ENCODE measurements at places on chromosomes 16 and 17.
A peak's percentile ranks its signal among the peaks of the same experiment; 100 is the strongest.

DNA sequence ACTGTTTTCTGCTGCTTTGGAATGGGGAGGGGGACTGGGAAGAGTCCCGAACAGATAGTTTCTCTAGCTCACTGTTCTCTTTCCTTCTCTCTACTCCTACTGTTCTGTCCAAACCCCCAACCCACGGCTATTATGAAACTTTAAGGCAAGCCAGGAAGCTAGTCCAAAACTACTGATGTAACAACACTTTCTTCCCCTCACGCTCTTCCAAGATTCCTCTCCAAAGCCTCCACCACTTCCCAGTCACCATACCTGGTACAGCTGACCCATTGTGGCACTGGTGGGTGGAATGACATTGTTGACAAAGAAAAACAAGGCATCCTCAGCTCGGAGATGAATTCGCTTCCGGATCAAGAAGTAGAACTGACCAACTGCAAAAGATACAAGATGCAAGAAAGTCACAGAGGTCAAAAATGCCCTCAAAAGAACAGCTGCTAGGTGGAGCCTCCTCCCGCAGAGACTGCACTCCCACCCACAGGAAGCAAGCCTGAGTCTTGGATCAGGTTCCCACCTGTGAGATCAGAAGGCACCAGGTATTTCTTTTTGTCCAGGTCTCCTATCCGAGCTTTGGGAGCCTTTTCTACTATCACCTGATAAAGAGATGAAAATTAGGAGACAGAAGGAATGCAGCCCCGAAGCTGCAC lies 1.0 kb downstream of the GABARAP start:
- DNase-seq, result no peak

GRCh38 chr16:50842589-50842988 lies 100.7 kb downstream of the CYLD start:
- DNase-seq, result no peak

- no peak for DNase-seq
These were observed 3.2 kb upstream of the PABPN1L start for GRCh38 chr16:88869673-88869980.

DNA sequence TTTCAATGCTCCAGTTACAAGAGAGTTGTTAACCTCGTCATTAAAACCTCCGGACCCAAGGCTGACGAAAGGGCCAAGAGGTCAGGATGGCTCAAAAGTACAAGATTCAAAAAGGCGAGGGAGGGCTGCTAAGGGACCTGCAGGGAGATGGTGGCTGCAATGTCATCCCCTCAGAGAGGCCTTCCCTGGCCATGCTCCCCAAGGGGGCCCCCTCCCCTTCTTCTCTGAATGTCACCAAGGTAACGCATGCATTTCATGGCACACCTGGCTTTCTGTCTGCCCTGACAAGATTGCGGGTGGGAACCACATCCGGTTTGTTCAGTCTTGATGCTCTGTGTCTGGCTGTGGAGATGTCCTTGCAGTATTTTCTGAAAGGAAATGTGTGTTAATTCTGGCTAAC lies 89.9 kb downstream of the C16orf78 start:
- DNase-seq, result peak; percentile 65

DNA sequence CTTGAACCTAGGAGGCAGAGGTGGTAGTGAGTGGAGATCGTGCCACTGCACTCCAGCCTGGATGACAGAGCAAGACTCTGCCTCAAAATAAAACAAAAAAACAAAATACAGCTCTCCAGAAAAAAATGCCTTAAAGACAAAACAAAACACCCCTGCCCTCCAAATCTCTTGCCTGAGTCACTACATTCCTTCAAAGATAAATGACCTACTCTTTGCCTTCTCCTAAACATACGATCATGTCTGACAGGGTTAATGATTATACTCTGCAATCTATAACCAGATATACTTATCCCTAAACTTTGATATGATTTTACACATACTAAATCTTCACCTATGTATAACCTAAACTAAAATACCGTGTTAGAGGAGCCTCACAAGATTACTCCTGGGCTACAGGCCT lies 1.4 kb upstream of the SETD6 start:
- no peak for DNase-seq

DNA sequence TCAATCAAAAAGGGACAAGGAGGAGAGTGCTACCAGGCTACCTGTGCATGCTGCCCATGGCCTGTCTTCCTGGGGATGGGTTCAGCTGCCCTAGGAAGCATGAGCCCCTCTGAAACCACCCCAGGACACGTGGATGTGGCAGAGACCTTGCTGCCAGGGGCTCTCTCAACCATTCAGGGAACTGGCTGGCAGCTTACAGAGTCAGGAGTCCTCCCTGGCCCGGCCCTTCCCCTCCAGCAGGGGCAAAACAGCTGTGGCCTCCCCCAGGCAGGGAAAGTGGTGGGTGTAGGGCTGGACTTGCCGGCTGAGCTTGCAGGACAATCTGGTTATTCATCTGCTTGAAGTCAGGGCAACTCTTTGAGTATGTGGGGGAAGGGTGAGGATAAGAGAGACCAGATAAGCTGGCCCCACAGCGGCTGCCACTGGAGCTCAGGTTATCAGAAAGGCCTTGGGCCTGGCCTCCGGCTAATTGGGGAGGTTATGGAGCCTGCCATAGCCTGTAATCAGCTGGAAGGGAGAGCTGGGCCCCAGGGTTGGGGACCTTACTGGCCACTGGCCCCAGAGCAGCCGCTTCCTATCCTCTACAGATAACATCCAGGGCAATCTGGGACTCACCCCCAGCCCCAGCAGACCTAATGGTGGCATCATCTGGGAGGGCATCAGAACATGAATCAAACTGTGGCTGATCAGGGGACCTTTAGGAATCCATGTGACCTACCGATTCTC lies 5.6 kb upstream of the TBX2 start:
- DNase-seq, result no peak

DNA sequence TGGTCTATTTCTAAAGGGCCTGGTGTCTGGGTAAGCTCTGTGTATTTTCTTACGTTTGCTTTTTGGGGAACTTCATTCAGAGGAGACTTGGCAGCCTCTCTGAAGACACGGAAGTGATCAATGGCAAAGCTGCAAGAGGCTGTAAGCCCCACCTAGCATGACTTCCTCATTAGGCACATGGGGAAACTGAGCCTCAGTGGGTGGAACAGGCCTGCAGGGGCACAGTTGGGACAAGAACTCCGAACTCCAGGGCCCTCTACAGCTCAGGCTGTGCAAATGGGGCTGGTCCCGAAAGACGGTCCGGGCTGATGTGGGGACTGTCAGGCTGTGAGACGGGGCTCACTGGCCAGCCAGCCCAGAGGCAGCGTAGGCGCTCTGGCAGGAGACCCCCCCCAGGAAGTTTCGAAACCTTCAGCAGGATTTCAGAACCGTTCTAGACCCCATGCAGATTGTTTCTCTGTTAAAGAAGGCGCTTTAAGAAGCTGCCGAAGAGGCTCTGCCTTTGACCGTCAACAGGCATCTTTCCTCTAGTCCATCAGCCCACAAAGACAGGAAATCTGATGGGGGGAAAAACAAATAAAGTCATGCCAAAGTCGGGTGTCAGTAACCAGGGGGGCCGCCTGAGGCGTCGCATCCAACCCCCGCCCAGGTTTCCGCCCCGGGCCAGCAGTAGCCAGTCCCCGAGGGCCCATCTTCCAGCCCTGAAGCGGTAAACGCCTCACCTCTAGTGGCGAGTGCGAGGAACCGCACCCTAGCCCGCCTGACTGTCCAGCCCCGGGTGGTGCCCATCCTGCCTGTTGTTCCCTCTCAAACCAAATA lies 79.8 kb upstream of the TBC1D3K start:
- peak; percentile 49 for DNase-seq

DNA sequence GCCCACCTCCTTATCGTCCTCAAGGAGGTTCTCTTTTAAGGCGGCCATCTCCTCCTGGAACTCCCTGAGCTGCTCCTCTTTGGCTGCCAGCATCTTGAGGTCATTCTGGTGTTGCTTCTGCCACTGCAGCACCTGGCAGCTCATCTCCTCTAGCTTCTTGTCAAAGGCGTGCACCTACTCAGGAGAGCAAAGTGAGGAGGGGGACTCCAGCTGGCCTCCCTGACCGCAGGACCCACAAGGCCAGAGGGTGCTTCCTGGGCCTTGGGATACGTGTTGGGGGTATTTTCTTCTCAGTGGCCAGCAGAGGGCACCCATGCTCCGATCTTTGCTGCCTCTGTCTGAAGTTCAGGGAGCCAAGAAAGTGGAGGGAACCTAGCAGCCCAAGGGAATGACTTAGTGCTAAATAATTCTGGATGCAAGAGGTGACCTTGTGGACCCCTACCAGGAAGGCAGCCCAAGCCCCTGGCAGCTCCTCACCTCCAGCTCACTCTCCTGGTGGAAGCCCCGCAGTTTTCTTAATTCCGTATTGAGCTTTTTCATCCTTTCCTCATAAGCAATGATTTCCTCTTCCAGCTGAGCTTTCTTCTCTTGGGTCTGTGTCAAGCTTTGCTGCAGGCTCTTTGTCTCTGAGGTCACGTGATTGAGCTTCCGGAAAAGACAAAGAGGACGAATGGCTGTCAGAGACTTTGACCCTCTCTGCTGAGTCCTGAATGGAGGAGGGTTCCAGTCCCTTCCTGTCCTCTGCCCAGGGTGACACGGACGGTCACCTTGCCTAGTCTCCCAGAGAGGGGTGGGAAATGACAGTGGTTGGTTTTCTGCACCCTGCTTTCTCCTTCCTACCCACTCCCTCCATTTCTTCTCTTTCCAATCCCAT lies 31.4 kb downstream of the DHX38 start:
- peak; percentile 32 for DNase-seq

GRCh38 chr17:67602444-67602843 lies 115.3 kb upstream of the NOL11 start:
- DNase-seq, result no peak

DNA sequence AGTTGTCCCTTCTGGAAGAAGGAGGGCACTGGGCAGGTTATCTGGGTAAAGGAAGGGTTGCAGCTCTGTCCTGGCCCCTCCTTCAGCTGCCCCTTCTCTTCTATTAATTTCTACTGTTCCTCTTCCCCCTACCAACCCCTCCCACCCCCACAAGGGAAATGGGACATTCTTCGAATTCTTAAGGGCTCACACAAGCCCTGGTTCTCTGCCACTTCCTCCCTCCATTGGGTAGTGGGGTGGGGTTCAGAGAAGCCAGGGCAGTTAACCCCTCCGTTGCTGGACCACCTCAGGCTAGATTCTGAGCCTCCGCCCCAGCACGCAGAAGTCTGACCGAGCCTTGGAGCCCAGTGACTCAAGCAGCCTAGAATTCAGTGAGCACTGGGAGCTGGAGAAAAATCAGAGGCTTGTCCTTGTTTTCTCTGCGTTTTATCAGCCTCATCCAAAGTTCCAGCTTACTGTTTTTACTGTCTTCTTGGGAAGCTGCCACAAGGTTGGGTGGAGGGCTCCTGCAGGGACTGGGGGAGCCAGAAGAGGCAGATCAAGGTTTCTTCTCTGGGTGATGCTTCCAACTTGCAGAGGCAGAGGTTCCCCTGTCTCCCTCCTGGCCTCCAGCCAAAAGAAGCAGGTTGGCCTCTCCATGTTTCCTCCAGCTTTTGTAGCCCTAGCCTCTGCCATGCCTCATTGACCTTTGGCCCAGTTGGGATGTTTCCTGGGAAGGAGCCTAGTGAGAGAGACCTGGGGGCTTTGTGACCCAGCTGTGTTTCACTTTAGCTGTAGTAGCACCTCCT lies 10.2 kb downstream of the LASP1 start:
- DNase-seq, result no peak

DNA sequence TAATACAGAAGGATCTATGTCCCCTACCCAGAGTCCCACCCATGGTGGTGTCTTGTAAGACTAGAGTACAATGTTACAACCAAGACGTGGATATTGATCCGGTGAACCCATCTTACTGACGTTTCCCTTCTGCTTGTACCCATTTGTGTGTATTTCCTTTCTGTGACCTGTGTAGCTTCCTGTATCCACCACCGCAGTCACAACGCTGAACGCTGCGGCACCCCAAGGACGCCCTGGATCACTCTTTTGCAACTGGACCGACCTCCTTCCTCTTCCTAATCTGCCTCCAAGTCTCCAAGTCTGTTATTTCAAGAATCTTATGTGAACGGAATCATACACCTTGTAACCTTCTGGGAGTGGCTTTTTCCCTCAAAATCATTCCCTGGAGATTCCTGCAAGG lies 33.5 kb upstream of the CBX4 start:
- no peak for DNase-seq

DNA sequence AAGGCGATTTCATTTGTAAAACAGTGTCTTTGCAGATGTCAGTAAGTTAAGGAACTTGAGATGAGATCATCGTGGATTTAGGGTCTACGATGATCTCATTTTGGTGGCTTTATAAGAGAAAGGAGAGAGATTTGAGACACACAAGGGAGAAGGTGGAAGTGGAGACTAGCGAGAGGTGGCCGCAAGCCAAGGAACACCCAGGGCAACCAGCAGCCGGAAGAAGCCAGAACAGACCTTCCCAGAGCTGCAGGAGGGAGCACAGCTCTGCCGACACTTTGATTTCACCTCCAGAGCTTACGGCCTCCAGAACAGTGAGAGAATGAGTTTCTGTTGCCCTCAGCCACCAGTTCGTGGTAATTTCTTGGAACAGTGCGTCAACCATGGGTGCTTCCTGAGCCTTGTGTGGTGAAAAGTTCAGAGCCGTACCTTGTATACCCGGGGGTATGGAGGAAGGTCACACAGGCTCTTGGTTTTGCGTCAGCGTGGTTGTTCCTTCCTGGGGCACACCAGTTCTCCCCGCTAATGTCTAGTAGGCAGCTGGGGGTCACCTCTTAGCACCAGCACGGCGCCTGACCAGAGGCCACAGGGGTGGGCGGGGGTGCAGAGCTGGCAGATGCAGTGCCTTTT lies 12.9 kb upstream of the SEC14L1 start:
- DNase-seq, result peak; percentile 94

GRCh38 chr17:50263331-50264262 lies 10.7 kb upstream of the TMEM92 start:
- DNase-seq, result no peak

GRCh38 chr16:75566758-75567255 lies 628 bp downstream of the GABARAPL2 start:
- no peak for DNase-seq

- no peak for DNase-seq
These were observed 254.5 kb upstream of the CACNG5 start for GRCh38 chr17:66580184-66580955.

- DNase-seq, result no peak
These were observed 85.5 kb upstream of the TMEM132E start for GRCh38 chr17:34493917-34494316.

GRCh38 chr17:57186226-57187019 lies 69.9 kb upstream of the MSI2 start:
- DNase-seq, result no peak

DNA sequence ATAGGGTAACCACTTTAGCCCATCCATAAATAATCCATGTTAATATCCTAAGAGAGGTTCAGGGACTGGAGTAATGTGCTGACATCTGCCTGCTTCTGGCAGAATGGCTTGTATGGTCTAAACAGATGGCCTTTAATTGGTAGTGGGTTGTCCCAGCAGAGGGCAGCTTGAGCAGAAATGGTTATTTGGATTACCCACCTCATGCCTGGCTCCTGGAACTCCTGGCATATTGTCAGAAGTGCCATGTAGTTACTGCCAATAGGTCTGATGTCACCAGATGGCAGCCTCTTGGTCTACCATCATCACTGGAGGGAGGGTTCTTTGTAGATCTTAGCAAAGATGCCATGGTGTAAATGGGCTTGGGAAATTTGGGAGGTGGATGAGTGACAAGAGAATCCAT lies 157.5 kb upstream of the SOX9 start:
- no peak for DNase-seq

- no peak for DNase-seq
These were observed 92.5 kb downstream of the N4BP1 start for GRCh38 chr16:48517493-48517892.

GRCh38 chr16:15517743-15518377 lies 83.5 kb downstream of the BMERB1 start:
- DNase-seq, result no peak

Measured in immature natural killer cell (primary cell).